B cell (primary cell): ENCODE measurements at places on chromosomes 1 and 21.

DNA sequence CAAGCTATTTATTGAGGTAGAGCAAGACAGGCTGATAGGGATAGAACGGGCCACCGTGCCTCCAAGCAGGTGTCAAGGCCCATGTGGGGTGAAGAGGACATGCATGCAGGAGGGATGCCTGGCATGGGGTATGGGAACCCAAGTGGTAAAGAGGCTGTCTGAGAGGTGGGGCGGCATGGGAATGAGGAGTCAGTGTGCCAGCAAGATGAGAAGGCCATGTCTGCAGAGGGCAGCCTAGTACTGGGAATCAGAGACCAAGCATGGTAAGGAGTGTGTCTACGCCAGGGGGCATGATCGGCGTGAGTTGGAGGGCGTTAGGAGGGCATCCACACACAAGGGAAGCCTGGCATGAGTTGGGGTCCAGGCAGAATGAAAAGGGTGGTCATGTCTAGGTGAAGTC lies 303.7 kb upstream of the PLD5 start:
- DNase-seq, result no peak

DNA sequence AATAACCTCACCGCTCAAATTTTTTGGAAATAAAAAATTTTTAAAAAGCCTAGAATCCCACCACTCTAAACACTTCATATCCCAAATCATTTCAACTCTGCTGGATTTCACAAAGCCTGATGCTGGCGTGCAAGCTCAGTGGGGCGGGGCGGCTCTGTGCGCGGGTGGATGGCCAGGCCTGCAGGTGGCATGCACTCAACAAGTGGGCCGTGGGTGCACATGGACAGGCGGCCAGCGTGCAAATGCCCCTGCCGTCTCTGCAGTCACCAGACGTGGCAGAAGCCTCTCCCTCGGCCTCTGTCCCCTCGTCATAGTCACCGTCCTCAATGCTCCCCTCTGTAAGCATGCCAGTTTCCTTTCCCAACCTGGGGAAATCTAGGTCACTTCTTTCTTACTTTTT lies 6.6 kb upstream of the PDE9A start:
- no peak for DNase-seq

DNA sequence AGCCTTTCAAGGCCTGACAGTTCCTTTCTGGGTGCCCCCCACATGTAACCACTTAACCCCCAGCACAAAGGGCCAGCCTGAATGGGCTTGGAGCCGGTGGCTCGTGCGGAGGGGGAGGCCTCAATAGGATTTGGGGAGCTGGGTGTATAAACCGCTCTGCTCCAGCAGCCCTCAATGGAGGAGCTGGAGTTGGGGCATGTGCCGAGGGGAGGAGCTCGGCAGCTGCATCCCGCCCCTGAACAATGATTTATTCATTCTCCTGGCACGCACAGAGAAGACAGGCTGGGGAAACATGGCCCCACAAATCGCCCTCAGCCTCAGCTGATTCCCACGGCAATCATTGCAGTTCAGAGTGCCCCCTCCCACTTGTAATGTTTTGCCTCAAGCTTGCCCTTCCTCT lies 6.9 kb upstream of the C1orf216 start:
- no peak for DNase-seq

DNA sequence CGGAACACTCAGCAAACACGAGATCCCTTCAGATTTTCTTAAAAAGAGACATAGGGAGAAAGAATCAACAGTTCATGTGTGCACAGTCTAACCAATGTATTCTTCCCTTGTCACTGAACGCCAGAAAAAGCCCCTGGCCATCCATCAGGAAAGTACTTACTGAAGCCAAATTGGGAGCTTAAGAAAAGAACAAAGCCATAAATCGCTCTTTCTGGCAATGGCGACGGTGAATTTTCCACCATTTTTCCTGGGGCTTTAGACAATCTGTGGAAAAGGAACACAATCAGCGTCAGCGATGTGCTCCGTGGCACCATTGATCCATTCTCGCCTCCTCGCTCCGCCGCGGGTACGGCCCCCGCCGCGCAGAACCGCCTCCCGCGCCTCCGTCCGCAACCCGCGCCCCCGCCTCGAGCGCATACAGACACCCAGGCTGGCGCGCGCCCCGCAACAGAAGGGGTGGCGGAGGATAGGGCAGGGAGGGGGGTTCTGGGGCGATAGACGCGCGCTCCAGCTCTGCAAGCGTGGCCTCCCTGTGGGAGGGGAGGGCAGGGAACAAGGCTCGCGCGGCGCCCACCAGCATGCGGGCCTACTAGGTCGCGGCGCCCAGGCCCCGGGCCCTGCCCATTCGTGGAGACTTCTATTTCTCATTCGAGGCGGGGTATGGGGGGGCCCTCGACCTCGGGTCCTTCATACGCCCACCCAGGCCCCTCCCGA lies 440 bp downstream of the PIGP start:
- DNase-seq, result no peak

GRCh38 chr1:220149742-220150141 lies 55.8 kb downstream of the IARS2 start:
- no peak for DNase-seq

- DNase-seq, result peak; percentile 85
Measured at GRCh38 chr1:156480411-156481192, 20.0 kb downstream of the MEF2D start.

DNA sequence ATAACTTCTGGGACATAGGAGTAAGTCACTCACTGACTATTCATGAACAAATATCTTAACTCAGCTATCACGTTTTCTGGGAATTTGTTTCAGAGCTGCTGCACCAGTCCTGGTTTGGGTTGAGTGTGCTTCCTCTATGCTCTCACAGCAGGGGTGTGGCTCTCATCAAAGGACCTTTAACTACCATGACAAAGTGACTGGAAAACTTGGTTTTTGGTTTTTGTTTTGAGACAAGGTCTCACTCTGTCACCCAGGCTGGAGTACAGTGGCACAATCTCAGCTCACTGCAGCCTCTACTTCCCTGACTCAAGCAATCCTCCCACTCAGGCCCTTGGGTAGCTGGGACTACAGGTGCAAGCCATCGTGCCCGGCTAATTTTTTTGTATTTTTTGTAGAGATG lies 4.1 kb downstream of the ILDR2 start:
- no peak for DNase-seq

DNA sequence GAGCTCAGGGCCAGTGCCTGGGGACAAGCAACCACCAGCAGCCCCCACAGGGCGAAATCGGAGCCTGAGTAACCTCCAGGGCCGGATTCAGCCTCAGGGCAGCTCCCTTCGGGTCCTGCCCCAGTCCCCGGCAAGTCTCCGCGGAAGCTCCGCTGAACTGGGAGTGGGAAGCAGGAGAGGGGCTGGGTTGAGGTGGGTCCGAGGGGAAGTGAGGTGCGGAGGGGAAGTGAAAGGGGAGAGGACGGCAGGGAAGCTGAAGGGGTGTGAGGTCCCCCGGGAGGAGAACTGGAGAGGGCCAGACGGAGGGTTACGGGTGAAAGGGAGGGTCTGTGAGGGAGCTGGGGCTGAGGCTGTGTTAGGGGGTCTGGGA lies 560 bp downstream of the PADI2 start:
- DNase-seq, result peak; percentile 48

DNA sequence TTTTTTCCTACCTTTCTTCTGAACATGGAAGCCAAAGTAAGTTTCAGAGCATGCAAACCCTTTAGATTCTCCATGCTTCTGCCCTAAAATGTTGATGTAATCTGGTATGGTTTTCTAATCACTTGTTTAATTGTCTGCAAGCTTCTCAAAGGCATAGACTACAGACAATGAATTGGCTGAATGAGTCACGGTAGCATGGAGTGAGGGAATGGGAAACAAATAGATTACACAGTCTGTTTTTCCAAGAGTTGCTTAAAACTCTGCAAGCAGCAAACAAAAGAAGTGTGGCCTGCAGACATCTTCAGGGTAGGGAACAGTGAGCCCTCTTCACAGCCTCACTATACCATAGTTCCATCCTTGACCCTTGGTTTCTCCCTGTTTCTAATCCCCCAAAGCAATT lies 326.0 kb downstream of the BARHL2 start:
- DNase-seq, result no peak

GRCh38 chr1:33314416-33314815 lies 6.5 kb downstream of the A3GALT2 start:
- no peak for DNase-seq

- DNase-seq, result no peak
Measured at GRCh38 chr1:18304151-18304869, 176.4 kb upstream of the KLHDC7A start.

GRCh38 chr1:80531182-80531581 lies 1269.6 kb upstream of the ADGRL2 start:
- DNase-seq, result no peak

GRCh38 chr1:186183970-186184628 lies 191.0 kb downstream of the TPR start:
- DNase-seq, result no peak

DNA sequence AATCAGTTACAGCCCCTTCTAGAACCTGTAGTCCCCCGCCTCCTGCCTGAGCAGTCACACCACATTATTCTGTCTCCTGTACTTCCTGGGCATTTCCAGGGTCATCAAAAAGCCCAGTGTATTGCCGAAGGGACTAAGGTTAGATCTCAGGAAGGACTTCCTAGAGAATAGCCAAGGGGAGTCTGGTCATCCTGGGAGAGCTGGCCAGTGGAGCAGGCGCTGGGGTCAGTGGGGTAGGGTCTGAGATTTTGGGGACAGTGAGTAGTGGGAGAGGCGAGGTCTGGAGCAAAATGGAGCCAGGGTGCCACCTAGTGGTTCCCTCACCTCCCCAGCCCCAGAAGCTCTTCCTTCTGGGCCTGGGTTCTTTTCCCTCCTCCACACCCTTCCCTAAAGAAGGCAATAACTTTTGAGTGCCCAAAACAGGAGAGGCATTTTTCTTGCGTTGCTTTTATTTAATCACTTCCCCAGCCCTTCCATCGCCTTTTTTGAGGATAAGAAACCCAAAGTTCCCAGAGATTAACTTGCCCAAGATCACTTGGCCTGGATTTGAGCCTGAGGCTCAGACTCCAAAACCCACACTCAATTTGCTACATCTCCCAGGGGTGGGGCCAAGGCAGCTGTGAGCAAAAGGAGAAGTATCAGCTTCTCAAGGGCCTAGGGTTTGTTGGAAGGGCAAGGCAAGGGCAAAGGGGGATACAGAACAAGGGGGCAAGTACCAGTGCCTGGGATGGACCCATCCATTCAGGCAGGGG lies 7.3 kb upstream of the PMVK start:
- DNase-seq, result peak; percentile 69

- DNase-seq, result no peak
Measured at GRCh38 chr1:228925691-228926090, 190.4 kb downstream of the RHOU start.

- DNase-seq, result no peak
Measured at GRCh38 chr21:15415541-15416261, 314.1 kb upstream of the USP25 start.
